ENCODE measurements at places on chromosomes 1 and 21.

- DNase-seq: no peak
Observed at GRCh38 chr1:82700476-82700875, 899.7 kb downstream of the ADGRL2 start.

GRCh38 chr1:47637111-47637685, 199.4 kb downstream of the FOXD2 start:
- DNase-seq: no peak

- no peak for DNase-seq
Observed at GRCh38 chr1:8938232-8938999, 7.3 kb upstream of the CA6 start.

- no peak for DNase-seq
Observed at GRCh38 chr1:66278260-66279021, 255.5 kb upstream of the SGIP1 start.

- DNase-seq: no peak
Observed at GRCh38 chr1:76410499-76410898, 336.0 kb downstream of the ST6GALNAC3 start.

DNA sequence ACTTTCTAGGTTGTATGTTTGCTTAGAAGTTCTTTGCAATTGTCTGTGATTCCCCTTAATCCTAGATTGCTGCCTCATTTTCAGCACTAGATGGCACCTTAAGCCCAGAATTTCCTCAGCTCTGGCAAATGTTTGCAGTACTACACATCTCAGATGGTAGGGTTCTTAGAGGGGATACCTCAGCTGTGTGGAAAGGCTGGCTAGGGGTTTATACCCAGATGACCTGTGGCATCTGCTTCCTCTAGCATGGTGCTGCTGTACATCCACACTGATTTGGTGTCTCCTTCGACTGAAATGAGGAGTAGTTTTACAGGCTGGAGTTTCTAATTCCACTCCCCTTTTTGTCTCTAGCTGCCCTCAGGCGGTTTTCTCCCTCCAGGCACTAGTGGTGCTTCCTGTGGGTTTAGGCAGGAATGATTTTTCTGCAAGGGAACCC, 23.5 kb downstream of the ASB17 start:
- DNase-seq: no peak

DNA sequence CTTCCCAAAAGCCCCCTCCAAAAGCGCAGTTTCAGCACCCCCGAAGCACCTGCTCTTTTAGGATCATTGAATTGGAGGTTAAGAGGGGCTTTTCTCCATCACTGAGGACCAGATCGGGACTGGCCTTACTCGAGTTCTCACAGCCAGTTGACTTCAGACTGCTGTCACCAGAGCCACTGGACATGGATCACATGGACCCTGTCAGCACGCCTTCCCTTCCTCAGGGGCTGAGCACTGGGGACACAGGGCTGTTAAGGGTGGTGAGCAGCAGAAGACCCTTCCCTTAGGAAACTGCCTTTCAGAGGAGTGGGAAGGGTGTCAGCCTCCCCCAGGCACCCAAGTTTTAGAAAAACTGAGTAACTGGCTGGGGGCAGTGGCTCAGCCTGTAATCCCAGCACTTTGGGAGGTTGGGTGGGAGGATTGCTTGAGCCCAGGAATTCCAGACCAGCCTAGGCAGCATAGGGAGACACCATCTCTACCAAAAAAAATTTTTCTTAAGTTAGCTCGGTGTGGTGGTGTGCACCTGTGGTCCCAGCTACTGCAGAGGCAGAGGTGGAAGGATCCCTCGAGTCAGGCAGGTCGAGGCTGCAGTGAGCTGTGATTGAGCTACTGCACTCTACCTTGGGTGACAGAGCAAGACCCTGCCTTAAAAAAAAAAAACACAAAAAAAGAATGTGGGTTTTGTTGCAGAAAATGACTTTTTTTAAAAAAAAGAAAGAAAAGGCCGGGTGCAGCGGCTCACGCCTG, 584 bp upstream of the FGR start:
- DNase-seq: no peak

GRCh38 chr1:106534612-106535011, 521.9 kb upstream of the PRMT6 start:
- DNase-seq: no peak

- no peak for DNase-seq
Observed at GRCh38 chr21:45983981-45984551, 2.5 kb downstream of the COL6A1 start.

DNA sequence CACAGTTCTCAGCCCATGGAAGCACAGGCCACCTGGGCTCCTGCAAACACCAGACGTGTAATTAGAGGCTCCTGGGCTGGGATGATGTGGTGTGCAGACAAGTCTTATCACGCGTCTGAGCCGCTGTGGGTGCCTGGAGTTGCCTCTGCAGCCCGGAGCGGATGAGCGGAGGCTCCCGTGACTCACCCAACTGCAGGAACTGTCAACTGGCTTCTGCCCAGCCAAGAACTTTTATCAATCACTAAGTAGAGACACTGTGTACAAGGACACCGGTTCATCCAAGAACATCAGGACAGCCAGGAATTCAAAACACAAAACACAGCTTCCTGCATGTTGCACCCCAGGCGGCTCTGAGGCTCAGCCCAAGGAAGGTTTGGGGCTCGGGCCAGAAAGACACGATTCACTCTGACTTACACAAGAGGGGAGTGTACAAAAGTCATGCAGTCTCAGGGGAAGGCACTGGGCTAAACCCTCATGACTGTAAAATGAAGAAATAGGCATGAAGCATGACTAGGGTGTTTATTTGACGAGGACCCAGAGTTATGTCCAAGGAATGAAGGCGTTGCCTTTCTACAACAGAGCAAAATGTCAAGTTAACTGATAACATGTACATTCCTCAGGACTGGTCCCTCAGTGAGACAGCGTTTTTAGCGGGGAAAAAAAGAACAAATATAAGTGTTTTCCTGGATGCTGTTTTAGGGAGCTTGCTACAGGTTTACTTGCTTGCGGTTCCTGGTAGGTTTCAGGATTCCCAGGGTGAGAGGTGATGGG, 21.1 kb downstream of the ERRFI1 start:
- DNase-seq: no peak
